H9 (cell line): ENCODE measurements at places on chromosomes 16 and 17. TPM values are rescaled to one million over a fixed set of nuclear protein-coding genes. Genes with fewer than 3 reads are reported as not detected.
A peak's percentile ranks its signal among the peaks of the same experiment; 100 is the strongest.

Gene GRB7
- total RNA-seq: 50.6 and 55.0 TPM in 2 replicates

Gene HNF1B
- total RNA-seq: not detected in 2 replicates

Gene TBC1D3
- total RNA-seq: not detected in 2 replicates

DNA sequence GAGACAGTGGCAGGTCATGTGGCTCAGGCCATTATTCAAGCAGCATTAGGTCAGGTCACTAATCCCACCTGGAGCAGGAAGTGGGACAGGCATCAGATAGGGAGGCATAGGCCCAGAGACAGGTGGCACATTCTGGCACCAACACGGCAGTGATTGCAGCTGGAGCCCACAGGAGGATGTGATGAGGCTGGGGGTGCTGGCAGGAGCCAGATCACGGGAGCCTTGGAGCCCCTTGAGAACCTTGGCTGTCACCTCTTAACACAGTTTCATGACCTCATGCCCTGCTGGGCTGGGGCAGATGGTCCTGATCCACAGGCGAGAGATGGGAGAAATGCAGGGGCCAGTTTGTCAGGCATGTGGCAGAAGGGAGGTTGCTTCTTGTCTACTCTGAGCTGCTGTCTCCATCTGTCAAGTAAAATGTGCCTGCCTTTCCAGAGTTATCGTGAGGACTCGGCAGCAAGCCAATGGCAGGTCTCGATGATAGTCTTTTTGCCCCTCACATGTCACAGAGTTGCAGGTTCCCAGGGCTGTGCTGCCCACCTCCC is 109.6 kb downstream of the CLEC16A start:
- H3K36me3 ChIP-seq: no peaks in the 10 kb centered on the region; the same call in 2 of the 3 replicates
- H3K27me3 ChIP-seq: no peaks in the 10 kb centered on the region
- no peak overlapping the region for H3K27ac ChIP-seq
- DNase-seq: no peak

DNA sequence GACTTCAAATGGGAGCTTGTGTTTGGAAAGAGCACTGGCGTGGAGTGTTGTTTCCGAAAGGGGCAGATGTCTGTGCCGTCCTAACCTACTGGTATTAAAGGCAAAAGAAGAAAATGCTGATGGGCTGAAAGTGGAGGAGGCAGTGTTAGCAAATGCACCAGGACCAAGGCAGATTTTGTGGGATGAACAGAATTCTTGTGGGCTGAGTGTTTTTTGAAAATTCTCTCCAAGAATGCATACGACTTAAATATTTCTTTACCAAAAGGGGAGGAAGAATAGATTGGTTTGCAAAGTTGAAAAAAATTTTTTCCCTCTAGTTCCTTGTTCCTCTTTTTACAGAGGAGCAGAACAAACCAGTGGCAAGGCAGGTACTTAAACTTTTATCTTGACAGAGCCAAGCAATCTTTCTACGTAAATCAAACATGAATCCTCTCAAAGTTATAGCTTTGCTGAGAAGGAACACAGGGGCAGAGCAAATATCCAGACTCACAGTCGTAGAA is 16.8 kb downstream of the MARCHF10 start:
- no peak overlapping the region for H3K27ac ChIP-seq
- DNase-seq: no peak
- peaks cover 3% of the 10 kb centered on the region for H3K36me3 ChIP-seq
- H3K27me3 ChIP-seq: no peaks in the 10 kb centered on the region
- no peaks in the 10 kb centered on the region for H3K4me1 ChIP-seq
- no peak overlapping the region for H3K4me3 ChIP-seq

Gene SAMD14
- 4.8 and 5.9 TPM in 2 replicates for total RNA-seq

Gene CARD14
- 0.24 and 0.35 TPM in 2 replicates for total RNA-seq

GRCh38 chr16:79286646-79287423 is 313.7 kb downstream of the MAF start:
- H3K4me3 ChIP-seq: no peak overlapping the region
- peak; percentile 43 for DNase-seq
- peaks cover 3% of the 10 kb centered on the region; the same call in 1 of the 2 replicates for H3K4me1 ChIP-seq
- no peak overlapping the region for H3K27ac ChIP-seq
- H3K27me3 ChIP-seq: no peaks in the 10 kb centered on the region
- H3K36me3 ChIP-seq: no peaks in the 10 kb centered on the region

- no peak overlapping the region for H3K27ac ChIP-seq
- peaks cover 16% of the 10 kb centered on the region for H3K36me3 ChIP-seq
- H3K4me3 ChIP-seq: peak overlapping the region; percentile 75
- peaks cover 6% of the 10 kb centered on the region for H3K4me1 ChIP-seq
- no peak for DNase-seq
These were observed 980 bp downstream of the TBC1D10B start for GRCh38 chr16:30369091-30369937.

Gene ATP2A1
- total RNA-seq: 3.9 and 4.6 TPM in 2 replicates

GRCh38 chr17:58200024-58200633 is 7.6 kb downstream of the EPX start:
- H3K4me1 ChIP-seq: no peaks in the 10 kb centered on the region
- H3K27ac ChIP-seq: no peak overlapping the region
- H3K27me3 ChIP-seq: no peaks in the 10 kb centered on the region

GRCh38 chr17:15133143-15133542 is 132.0 kb downstream of the PMP22 start:
- H3K27me3 ChIP-seq: no peaks in the 10 kb centered on the region
- no peaks in the 10 kb centered on the region for H3K4me1 ChIP-seq
- no peaks in the 10 kb centered on the region; the same call in 1 of the 2 replicates for H3K36me3 ChIP-seq
- DNase-seq: no peak
- H3K27ac ChIP-seq: no peak overlapping the region

GRCh38 chr17:17560975-17561374 is 30.5 kb downstream of the PEMT start:
- H3K4me3 ChIP-seq: no peak overlapping the region
- H3K4me1 ChIP-seq: peaks cover 2% of the 10 kb centered on the region; the same call in 1 of the 2 replicates
- DNase-seq: no peak

DNA sequence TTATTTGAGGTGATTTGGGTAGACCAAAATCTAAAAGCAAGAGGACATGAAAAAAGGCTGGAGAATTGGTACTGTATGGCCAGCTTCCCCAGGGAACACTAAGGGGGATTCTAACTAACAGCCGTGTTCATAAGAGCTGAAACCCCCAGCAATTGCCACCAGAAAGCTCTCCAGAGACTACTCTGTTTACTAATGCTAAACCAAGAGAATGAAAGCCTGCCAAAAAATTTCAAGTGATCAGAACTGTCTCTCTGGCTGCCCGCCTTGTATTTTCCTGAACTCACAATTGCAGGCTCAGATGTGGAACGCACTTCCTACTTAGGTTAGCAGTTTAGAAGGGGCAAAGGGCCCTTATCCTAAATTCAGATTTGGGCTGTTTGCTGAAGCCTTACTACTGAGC is 24.1 kb downstream of the MYH10 start:
- DNase-seq: no peak
- peaks cover 3% of the 10 kb centered on the region; the same call in 1 of the 2 replicates for H3K4me1 ChIP-seq
- H3K27ac ChIP-seq: no peak overlapping the region
- no peaks in the 10 kb centered on the region for H3K27me3 ChIP-seq
- H3K36me3 ChIP-seq: peaks cover 27% of the 10 kb centered on the region

Gene HOXB4
- not detected in 2 replicates for total RNA-seq

Gene USP43
- 5.2 and 5.5 TPM in 2 replicates for total RNA-seq

- H3K27me3 ChIP-seq: no peaks in the 10 kb centered on the region
- DNase-seq: no peak
- H3K36me3 ChIP-seq: peaks cover 3% of the 10 kb centered on the region
- no peak overlapping the region for H3K27ac ChIP-seq
- H3K4me1 ChIP-seq: peaks cover 7% of the 10 kb centered on the region; the same call in 1 of the 2 replicates
These were observed 18.9 kb downstream of the XYLT1 start for GRCh38 chr16:17451843-17452242.

DNA sequence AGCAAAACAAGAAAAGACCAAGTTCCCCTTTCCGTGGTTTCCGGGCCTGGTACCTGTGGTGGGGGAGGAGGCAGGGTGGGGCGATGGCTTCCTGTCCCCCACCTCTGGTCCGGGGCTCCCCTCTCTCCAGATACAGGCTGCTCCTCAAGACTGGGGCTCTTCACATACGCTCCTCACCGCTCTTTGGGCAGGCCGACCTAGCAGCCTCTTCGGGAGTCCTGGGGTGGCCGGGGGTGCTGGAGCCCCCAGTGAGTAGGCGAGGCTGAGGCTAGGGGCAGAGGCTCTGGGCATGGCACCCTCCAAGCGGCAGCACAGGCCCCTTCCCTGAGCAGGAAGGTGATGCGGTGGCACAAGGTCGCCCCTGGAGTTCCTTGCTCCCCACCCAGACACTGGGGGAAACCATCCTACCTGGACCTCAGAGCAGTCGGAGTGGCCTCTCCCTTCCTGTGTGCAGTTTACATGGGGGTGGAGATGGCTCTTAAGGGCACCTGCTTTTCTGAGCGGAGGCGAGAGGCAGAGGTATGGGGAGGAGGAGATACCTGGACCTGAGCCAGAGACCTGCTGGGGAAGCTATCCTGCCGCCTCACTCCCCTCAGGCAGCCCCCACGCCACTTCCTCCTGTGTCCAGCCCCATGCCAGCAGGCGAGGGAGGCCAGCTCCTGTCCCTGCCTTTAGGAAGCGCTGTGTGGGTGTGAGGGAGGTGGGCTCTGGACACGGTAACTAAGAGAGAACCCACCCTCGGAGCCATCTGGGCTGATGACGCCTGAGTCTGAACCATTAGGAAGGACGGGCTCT is 891 bp downstream of the CORO1A start:
- H3K27ac ChIP-seq: no peak overlapping the region
- peak overlapping the region; percentile 74 for H3K4me3 ChIP-seq
- H3K4me1 ChIP-seq: no peaks in the 10 kb centered on the region
- H3K27me3 ChIP-seq: peaks cover 4% of the 10 kb centered on the region; the same call in 1 of the 2 replicates
- no peak for DNase-seq

DNA sequence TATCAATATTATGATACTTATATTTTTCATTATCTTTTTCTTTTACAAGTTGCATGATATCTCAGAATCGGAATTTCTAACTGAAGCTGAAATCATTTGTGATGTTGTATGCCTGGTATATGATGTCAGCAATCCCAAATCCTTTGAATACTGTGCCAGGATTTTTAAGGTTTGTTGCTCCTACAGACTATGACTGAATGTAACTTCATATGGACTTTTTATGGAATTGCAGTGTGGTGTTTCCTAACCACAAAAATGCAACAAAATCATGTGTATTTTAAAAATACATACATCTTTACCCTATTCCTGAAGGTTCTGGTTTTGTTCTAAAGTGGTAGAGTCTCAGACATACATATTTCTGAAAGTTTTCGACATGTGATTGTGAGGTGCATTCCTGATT is 58.8 kb upstream of the RHBDL3 start:
- H3K4me1 ChIP-seq: no peaks in the 10 kb centered on the region
- no peak overlapping the region for H3K27ac ChIP-seq
- H3K36me3 ChIP-seq: peaks cover 34% of the 10 kb centered on the region
- no peak overlapping the region for H3K4me3 ChIP-seq
- no peak for DNase-seq

DNA sequence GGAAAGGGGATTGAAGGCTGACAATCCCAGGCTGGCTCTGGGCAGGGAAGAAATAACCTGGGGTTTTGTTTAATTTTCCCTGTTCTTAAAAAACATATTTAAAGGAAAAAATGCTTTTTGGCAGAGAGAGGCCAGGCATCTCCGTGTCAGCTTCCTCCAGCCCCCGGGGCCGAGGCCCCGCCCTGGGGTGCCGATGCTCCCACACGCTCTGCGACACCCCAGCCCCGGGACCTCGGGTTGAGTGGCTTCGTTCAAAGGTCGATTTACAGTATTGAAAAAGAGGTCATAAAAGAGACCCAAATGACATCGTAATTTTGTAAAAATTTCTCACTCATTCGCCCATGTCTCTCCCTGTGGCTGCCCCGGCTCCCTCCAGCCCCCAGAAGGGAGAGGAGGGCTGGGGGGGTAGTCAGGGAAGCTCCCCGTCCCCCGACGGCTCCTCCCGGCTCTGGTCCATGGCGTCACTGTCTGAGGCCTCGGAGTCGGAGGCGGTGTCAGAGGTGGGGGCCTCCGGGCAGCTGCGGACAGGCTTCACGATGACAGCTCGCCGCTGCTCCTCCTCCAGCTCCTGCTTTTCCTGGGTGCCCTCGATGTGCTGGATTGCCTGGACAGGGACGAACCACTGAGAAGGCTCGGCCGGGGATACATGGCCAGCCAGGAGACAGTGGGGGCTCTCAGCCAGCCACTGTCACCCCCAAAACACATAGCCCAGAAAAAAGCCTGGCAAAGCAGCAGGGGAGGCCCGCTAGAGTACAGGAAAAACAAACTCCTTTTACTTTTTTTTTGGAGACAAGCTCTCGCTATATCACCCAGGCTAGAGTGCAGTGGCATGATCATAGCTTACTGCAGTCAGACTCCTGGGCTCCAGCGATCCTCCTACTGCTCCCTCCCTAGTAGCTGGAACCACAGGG is 14.9 kb downstream of the TFAP4 start:
- no peak overlapping the region for H3K4me3 ChIP-seq
- H3K4me1 ChIP-seq: no peaks in the 10 kb centered on the region
- DNase-seq: no peak
- peaks cover 52% of the 10 kb centered on the region for H3K36me3 ChIP-seq
- H3K27me3 ChIP-seq: no peaks in the 10 kb centered on the region
- no peak overlapping the region for H3K27ac ChIP-seq

GRCh38 chr16:52932321-52932720 is 120.4 kb downstream of the CHD9NB start:
- no peaks in the 10 kb centered on the region for H3K27me3 ChIP-seq
- DNase-seq: no peak
- no peaks in the 10 kb centered on the region for H3K4me1 ChIP-seq
- H3K27ac ChIP-seq: no peak overlapping the region
- no peaks in the 10 kb centered on the region for H3K36me3 ChIP-seq

Gene TMEM256
- 151 and 153 TPM in 2 replicates for total RNA-seq

- no peaks in the 10 kb centered on the region for H3K27me3 ChIP-seq
- no peaks in the 10 kb centered on the region for H3K36me3 ChIP-seq
- no peaks in the 10 kb centered on the region for H3K4me1 ChIP-seq
- DNase-seq: no peak
These were observed 114.0 kb downstream of the CMIP start for GRCh38 chr16:81558444-81559175.

DNA sequence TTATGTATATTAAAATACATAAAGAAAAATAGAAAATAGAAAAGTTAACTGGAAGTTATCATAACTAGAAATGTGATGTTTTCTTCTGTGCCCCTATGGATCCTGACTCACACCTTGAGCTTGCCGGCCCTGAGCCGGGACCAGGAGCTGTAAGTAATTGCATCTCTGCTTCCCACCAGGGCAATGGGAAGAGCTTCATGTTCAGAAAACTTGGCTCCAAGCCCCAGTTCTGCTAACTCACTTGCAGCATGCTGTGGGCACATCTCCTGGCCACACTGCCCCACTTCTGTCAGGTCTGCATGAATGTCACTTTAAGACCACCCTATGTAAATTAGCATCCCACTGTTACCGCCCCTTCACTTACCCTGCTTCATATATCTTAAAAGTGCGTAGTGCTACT is 37.2 kb downstream of the GNAO1 start:
- DNase-seq: no peak
- no peaks in the 10 kb centered on the region for H3K27me3 ChIP-seq
- no peak overlapping the region for H3K27ac ChIP-seq
- H3K4me1 ChIP-seq: peaks cover 3% of the 10 kb centered on the region; the same call in 1 of the 2 replicates
- no peaks in the 10 kb centered on the region for H3K36me3 ChIP-seq
- H3K4me3 ChIP-seq: no peak overlapping the region

Gene FSCN2
- total RNA-seq: 1.0 and 1.6 TPM in 2 replicates

- H3K36me3 ChIP-seq: peaks cover 20% of the 10 kb centered on the region
- H3K4me3 ChIP-seq: no peak overlapping the region
- no peaks in the 10 kb centered on the region for H3K27me3 ChIP-seq
- DNase-seq: peak; percentile 46
These were observed 9.7 kb downstream of the ETV4 start for GRCh38 chr17:43536236-43536992.
